ENCODE measurements at places on chromosomes 5 and 9.

- no peak for DNase-seq
Measured at GRCh38 chr5:6280425-6281100, 97.8 kb downstream of the MED10 start.

DNA sequence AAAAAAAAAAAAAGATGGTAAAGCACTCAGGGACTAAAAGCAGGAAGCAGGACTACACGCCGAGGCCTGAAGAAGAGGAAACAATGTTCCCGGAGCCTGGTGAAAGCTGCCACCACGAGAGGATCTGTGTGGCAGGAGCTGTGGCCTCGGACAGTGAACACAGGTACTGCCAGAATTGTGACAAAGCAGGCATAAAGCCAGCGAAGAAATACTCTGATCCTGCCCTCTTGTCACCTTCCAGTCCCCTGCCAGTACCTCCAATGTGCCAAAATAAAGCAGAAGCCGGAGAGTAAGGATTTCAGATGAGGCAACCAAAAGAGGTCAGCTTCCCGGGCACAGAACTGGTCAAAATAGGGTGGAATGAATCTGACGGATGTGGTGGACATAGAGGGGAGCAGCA, 211.5 kb upstream of the TARS1 start:
- no peak for DNase-seq

- DNase-seq: no peak
Measured at GRCh38 chr9:21404146-21404545, 4.8 kb upstream of the IFNA8 start.

- DNase-seq: no peak
Measured at GRCh38 chr5:172178301-172178987, 9.6 kb downstream of the STK10 start.

DNA sequence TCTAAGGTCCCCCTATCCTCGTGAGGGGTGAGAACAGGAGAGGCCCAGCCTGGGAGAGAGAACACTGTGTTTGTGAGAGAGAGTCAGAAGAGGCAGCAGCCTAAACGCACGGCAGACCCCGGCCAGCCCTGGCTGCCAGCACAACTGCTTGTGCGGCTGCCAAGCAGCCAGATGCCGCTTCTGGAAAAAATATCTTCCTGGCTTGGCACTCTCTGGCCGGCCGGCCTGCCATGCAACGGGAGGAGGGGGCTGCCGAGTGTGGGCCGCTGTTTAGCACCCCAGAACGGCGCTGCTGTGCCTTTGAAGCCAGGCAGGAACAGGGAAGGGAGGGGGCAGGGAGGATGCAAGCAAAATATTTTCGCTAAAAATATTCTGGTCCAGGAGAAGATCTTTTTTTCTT, 105.0 kb downstream of the FGF18 start:
- no peak for DNase-seq

GRCh38 chr9:31588006-31588405, 796.4 kb upstream of the ACO1 start:
- no peak for DNase-seq

DNA sequence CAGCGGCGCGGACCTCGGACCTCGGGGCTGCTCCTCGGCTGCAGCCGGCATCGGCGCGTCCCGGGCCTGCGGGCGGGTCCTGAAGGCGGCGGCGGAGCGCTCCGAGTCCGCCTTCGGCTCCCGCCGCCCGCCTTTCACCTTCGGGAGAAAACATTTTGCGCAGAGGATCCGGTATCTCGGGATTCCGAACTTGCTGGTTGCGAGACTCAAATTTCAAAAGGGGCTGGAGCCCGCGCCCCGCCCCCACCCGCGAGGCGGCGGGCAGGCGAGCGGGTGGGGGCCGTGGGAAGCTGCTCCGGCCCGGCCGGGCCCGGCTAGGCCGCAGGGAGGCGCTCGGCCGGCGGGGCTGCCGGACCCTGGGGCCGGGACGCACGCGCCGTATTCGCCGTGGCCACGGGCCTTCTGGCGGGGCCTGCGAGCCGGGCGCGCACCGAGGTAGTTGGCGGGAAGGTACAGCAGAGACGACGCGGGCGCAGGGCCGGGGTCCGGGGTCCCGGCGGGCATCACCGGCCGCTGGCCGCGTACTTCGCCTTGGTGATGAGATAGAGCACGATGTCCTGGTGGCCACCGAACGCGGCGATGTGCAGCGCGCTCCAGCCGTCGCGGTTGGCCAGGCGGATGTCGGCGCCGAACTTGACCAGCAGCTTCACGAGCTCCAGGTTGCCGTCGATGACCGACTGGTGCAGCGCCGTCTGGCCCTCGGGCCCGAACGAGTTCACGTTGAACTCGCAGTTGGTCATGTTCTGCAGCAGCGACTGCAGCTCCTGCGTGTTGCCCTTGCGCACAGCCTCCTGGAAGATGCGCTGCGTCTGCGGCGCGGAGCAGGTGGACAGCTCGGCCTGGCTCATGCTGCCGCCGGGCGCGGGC, 757 bp downstream of the NRARP start:
- no peak for DNase-seq

GRCh38 chr9:98341157-98342097, 86.0 kb upstream of the TBC1D2 start:
- no peak for DNase-seq

DNA sequence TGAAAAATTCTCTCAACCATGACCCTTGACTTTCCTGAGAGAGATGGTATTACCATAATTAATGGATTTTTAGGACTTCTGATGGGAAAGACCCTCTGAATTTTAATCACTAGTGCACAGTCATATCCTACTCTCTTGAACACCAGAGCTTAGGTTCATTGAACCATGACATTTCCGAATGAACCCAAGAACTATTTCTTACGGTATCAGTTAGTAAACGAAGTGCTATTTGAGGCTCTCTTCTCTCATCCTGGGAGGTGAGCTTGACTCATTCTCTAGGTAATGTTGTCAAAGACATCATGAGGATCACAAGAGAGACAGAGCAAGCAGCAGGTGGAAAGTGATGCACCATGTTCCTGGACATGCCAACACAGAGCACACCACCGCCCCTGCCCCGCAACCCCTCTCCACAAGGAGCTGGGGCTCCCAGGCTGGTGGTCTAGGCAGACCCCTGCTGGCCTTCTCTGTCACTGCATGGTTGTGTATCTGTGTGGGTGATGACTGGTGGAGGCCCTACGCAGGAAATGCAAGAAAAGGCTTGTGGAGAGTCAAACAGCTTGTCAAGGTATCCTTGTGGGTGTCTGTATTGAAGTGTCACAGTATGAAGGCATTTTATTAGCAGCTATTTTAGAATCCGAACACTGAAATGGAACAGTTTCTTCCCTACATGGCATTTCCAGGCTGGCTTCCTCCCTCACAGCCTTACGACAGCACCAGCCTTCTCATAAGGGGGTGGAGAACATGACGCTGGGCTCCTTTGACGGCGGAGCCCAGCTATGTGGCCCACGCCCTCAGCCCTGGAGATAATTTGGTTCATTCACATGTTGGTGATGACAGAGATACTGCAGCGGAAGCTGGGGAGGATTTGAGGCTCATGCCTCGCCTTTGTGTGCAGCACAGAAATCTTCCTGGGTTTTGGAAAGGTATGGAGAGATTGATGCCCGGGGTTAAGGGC, 297.6 kb downstream of the NTRK2 start:
- no peak for DNase-seq

- no peak for DNase-seq
Measured at GRCh38 chr5:72107131-72107900, at the start of gene MAP1B. Gene MAP1B (plus strand): TSS chr5:72107475. CDS start chr5:72107532, 57 bp downstream.

DNA sequence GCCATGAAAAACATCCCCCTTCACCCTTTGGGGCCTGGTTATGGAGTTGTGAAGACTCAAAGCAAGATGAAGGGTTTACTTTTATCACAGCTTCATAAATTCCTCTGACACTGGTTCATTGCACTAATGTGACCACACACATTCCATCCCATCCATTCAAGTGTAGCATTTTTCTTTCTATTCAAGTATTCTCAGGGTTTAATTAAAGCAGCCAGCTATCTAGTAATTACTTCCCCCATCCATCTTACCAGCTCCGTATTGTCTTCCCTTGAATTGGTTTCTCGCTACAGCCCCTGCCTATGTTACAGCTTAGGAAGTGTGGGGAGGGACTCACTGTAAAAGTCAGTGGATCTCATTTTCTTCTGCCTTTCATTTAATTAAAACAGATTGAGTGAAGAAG, 387.0 kb upstream of the RFX3 start:
- DNase-seq: no peak

GRCh38 chr9:91534374-91534773, 110.7 kb upstream of the NFIL3 start:
- no peak for DNase-seq

- DNase-seq: no peak
Measured at GRCh38 chr5:100537946-100538345, 2.8 kb downstream of the FAM174A start.

GRCh38 chr9:77887662-77888061, 143.9 kb downstream of the GNAQ start:
- no peak for DNase-seq

DNA sequence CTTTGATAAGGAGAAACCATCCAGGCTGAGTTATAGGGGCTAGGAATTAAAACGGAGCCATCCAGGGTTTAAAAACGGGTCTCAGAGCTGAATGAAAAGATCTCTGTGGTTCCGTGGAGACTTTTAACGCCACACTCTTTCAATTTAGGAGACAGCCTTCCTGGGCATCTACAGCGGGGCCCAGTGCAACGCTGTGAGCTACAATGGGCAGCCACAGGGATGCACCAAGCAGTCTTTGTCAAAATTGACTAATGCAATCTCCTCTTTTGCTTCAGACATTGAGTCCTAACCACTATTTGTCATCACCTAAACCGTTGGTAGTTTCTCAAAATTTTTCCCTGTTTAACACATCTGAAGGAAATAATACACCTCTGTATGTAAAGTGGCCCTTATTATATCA, 96.6 kb upstream of the ABCA1 start:
- DNase-seq: no peak

GRCh38 chr9:114487607-114488300, 17.5 kb downstream of the WHRN start:
- DNase-seq: peak; percentile 63

- DNase-seq: no peak
Measured at GRCh38 chr5:16759147-16759773, 142.5 kb upstream of the RETREG1 start.

GRCh38 chr9:71716138-71716909, 52.0 kb downstream of the CEMIP2 start:
- no peak for DNase-seq

- DNase-seq: no peak
Measured at GRCh38 chr9:72453797-72454196, 67.6 kb upstream of the TMC1 start.
